ENCODE measurements at places on chromosomes 13 and 19. TPM values are rescaled to one million over a fixed set of nuclear protein-coding genes. Genes with fewer than 3 reads are reported as not detected.

Gene CLIP3
- 5.2 TPM for total RNA-seq

Gene KLK12
- total RNA-seq, result not detected

Gene C13orf46
- 0.21 TPM for total RNA-seq

Gene BEST2
- not detected for total RNA-seq

Gene SPPL2B
- total RNA-seq, result 19.4 TPM

Gene ZNF331
- total RNA-seq, result 18.9 TPM

Gene CEACAM20
- not detected for total RNA-seq

Gene PROZ
- total RNA-seq, result not detected

Gene CEACAM1
- total RNA-seq, result 1.2 TPM

Gene FSD1
- total RNA-seq, result 0.25 TPM
